ENCODE measurements at places on chromosomes 12 and 14.

DNA sequence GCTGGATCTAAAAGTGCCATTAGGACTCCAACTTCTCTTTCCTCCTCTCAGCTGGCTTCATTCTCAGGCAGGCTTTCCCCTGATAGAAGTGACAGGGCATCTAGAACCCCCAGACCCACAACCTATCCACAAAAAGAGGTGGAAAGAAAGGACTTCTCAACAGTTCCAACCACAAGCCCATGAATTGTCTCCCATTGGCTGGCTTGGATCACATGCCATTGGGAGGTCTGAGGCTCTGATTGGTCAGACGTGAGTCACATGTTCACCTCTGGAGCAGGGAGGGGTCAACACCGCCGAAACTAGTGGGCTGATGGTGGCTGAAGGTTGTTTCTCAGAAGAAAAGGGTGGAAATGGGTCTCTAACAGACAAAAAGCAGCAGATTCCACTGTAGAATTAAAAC, 47.2 kb downstream of the DRAM1 start:
- no peak for DNase-seq

GRCh38 chr12:50112456-50113218, 601 bp downstream of the COX14 start:
- DNase-seq: no peak

- no peak for DNase-seq
Observed at GRCh38 chr14:29311983-29312382, 545.4 kb downstream of the FOXG1 start.

DNA sequence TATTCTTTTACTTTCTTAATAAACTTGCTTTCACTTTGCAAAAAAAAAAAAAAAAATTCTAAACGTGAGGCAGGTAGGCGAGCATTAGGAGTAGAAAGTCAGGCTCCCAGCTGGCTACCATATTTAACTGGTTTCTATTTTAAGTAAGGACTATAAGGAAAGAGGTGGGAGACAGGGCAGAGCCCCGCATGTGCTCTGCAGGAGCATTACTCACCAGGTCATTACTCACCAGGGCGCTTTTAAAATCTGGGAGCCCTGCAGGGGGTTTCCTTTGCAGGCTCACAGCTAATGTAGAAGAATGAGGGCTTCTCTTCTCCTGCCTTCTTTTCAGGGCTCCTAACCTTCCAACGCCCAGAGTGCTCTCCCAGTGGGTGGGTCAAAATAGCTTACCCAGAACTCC, 14.0 kb upstream of the DPF3 start:
- DNase-seq: no peak

GRCh38 chr14:105476097-105476830, 1.6 kb downstream of the CRIP2 start:
- DNase-seq: no peak

- no peak for DNase-seq
Observed at GRCh38 chr14:41636492-41637392, 30.1 kb downstream of the LRFN5 start.

- DNase-seq: no peak
Observed at GRCh38 chr12:120376416-120376815, 7.5 kb upstream of the MSI1 start.

DNA sequence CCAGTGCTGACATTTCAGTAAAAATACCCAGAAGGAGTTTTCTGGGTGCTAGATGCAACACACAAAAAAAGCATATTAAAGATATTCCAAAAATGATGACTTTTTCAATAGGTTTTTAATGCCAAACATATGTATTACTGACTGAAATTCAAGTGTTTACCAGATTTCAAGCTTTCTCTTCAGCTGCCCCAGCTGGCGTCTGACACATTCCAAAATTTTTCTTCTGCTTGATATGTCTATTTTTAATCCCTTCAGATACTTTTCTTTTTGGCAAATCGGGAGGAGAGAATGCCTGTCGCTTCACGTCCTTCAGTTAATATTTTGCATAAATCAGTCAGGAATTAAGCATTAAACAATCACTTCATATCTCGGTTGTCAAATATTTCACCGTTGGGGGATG, 7.1 kb upstream of the CCDC60 start:
- no peak for DNase-seq

GRCh38 chr14:68966872-68967301, 12.2 kb downstream of the ACTN1 start:
- no peak for DNase-seq

DNA sequence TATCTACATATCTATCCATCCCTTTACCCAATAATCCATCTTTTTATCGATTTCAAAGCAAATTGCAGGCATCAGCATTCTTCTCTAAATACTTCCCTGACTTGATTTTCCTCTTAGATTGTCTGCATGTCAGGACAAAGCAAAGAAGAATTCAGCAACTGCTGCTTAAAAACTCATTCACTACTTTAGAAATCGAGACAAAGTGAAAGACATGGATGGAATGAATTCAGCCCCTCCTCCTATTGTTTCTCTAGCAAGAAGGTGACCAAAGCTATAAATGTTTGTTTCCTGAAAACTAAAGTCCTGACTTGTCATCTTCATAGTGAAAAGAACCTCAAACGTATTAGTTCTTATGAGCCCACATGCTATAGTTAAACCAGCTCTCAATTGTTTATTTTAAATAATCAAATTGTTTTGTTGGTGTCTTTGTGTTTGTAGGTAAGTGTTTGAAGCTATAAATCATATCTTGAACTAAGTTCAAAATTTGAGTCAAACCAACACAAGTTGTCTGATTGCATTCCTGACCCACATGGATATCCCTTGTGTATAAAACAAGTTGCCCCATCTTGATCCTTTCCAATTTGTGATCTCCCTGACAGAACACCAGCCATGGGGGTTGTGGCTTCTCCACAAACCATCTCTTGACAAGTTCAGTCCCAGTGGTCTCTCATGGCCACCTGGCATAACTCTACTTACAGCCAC, 58.6 kb upstream of the ARHGAP5 start:
- no peak for DNase-seq
